AG08396 (cell line): ENCODE measurements at places on chromosomes 12 and 14.

GRCh38 chr12:75774261-75775052 lies 257.1 kb downstream of the PHLDA1 start:
- no peak for DNase-seq

DNA sequence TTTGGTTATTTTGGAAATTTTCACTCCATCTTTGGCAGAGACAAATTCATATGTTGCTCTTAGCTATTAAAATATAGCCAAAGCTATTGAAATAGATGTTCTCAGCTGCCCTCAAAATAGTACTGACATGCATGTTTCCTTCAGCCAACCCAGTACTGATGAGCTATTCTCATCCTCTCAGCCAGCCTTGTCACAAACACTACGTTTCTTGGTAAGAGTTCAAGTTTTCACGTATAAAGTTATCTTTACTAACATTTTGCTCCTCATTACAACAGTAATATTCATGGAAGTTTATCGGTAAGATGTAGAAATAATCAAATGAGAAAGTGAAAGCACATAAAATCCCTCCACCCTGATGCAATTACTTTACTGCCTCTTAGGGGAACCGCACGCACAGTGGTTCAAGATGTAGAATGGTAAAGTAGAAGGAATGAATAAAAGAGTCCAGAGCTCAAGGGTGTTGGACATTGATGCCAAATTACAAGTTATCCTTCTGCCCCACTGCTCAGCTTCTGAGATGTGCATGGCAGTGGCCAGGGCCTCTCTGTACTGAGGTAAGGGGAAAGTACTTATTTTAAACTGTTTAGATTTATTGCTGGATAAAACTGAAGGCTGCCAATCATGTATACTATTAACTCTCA lies 20.7 kb downstream of the GCH1 start:
- DNase-seq, result peak; percentile 38

- no peak for DNase-seq
Observed at GRCh38 chr14:91354221-91354916, 63.3 kb downstream of the CCDC88C start.

GRCh38 chr12:3226264-3226663 lies 149.1 kb downstream of the TSPAN9 start:
- no peak for DNase-seq

DNA sequence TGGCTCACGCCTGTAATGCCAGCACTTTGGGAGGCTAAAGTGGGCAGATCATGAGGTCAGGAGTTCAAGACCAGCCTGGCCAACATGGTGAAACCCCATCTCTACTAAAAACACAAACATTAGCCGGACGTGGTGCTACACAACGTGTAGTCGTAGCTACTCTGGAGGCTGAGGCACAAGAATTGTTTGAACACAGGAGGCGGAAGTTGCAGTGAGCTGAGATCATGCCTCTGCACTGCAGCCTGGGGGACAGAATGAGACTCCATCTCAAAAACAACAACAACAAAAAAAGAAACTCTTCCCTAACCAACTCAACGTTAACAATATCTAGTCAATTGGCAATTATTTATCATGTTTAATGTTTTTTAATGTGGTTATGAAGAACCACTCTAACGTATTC lies 89.3 kb downstream of the EPS8 start:
- DNase-seq, result no peak

GRCh38 chr14:90624227-90624626 lies 192.0 kb downstream of the TTC7B start:
- DNase-seq, result peak; percentile 32
